ENCODE measurements at places on chromosomes 4 and X. TPM values are rescaled to one million over a fixed set of nuclear protein-coding genes. Genes with fewer than 3 reads are reported as not detected.

The ERAS gene
- not detected for total RNA-seq

The TRO gene
- total RNA-seq = 20.7 TPM

The ZBTB49 gene
- total RNA-seq = 0.86 TPM

The MAGEA11 gene
- total RNA-seq = not detected

The CFAP299 gene
- not detected for total RNA-seq

The EPHA5 gene
- total RNA-seq = under 0.01 TPM

The BCAP31 gene
- total RNA-seq = 144 TPM

The TNIP3 gene
- 0.18 TPM for total RNA-seq

The REPS2 gene
- total RNA-seq = not detected

The LGI2 gene
- not detected for total RNA-seq

The VSIG4 gene
- not detected for total RNA-seq

The PDK3 gene
- 5.2 TPM for total RNA-seq

The CXCL10 gene
- total RNA-seq = not detected

The ADAM29 gene
- total RNA-seq = not detected

The USP17L21 gene
- not detected for total RNA-seq

The PLP1 gene
- 1.8 TPM for total RNA-seq

The ZNF157 gene
- not detected for total RNA-seq

The CYSLTR1 gene
- not detected for total RNA-seq

The OTC gene
- not detected for total RNA-seq

The CITED1 gene
- total RNA-seq = 0.53 TPM

The HERC5 gene
- total RNA-seq = not detected

The IDS gene
- 20.2 TPM for total RNA-seq

The S100G gene
- total RNA-seq = not detected

The PCDH10 gene
- 0.58 TPM for total RNA-seq

The ATOH1 gene
- not detected for total RNA-seq

The ARHGEF38 gene
- not detected for total RNA-seq

The ZAR1 gene
- not detected for total RNA-seq

The TRIM75 gene
- total RNA-seq = not detected

The GABRE gene
- 1.9 TPM for total RNA-seq

The AKAP14 gene
- not detected for total RNA-seq

The POF1B gene
- total RNA-seq = not detected

The RIPPLY1 gene
- total RNA-seq = not detected

The CISD2 gene
- total RNA-seq = 23.9 TPM

The EVC2 gene
- total RNA-seq = 12.1 TPM

The XG gene
- total RNA-seq = 1.2 TPM

The C4orf51 gene
- total RNA-seq = not detected

The SLC26A1 gene
- not detected for total RNA-seq

The GDPD2 gene
- total RNA-seq = not detected

The EMCN gene
- not detected for total RNA-seq

The ASMT gene
- not detected for total RNA-seq

The CCNG2 gene
- total RNA-seq = 12.9 TPM

The SHROOM3 gene
- total RNA-seq = 6.6 TPM

The NPY5R gene
- not detected for total RNA-seq

The NIPAL1 gene
- total RNA-seq = 1.4 TPM

The VSIG1 gene
- 0.35 TPM for total RNA-seq

The KCND1 gene
- total RNA-seq = 1.4 TPM

The CC2D2A gene
- total RNA-seq = 27.6 TPM

The TMEM144 gene
- 2.0 TPM for total RNA-seq

The PLK4 gene
- total RNA-seq = 11.5 TPM

The OPN1MW gene
- total RNA-seq = not detected

The NDUFB11 gene
- 82.7 TPM for total RNA-seq

The ABCG2 gene
- total RNA-seq = 1.2 TPM

The ARMCX1 gene
- 34.6 TPM for total RNA-seq
